ENCODE measurements at places on chromosomes 11 and 22.
A peak's percentile ranks its signal among the peaks of the same experiment; 100 is the strongest.

- no peak for DNase-seq
Observed at GRCh38 chr22:32803738-32804435, 2.4 kb downstream of the TIMP3 start.

GRCh38 chr22:25061134-25061533 is 108.6 kb downstream of the KIAA1671 start:
- no peak for DNase-seq

GRCh38 chr11:134838708-134839107 is 426.7 kb upstream of the B3GAT1 start:
- no peak for DNase-seq

DNA sequence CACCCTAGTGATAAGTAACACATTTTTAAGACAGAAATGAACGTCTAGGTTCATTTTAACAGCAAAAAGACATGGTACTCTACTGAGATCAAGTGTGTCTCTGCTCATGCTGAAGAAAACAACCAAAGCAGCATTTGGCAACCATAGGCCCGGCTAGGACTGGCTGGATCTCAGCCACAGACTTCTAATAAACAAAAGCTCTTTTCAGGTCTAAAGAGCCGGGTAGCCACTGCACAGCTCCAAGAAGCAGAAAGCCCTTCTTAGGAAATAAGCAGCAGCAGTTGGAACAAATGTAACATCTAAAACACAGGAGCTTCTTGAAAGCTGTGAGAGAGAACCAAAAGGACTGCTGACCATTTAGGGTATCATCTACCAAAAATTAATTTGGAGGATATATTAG is 37.6 kb downstream of the PITPNB start:
- DNase-seq = no peak

GRCh38 chr11:12669930-12670329 is 4.3 kb upstream of the TEAD1 start:
- no peak for DNase-seq

GRCh38 chr11:75014129-75014528 is 25.4 kb downstream of the NEU3 start:
- DNase-seq = no peak

GRCh38 chr22:25754527-25755202 is 12.7 kb downstream of the MYO18B start:
- DNase-seq = no peak

- no peak for DNase-seq
Observed at GRCh38 chr11:106961048-106961447, 57.2 kb downstream of the GUCY1A2 start.

DNA sequence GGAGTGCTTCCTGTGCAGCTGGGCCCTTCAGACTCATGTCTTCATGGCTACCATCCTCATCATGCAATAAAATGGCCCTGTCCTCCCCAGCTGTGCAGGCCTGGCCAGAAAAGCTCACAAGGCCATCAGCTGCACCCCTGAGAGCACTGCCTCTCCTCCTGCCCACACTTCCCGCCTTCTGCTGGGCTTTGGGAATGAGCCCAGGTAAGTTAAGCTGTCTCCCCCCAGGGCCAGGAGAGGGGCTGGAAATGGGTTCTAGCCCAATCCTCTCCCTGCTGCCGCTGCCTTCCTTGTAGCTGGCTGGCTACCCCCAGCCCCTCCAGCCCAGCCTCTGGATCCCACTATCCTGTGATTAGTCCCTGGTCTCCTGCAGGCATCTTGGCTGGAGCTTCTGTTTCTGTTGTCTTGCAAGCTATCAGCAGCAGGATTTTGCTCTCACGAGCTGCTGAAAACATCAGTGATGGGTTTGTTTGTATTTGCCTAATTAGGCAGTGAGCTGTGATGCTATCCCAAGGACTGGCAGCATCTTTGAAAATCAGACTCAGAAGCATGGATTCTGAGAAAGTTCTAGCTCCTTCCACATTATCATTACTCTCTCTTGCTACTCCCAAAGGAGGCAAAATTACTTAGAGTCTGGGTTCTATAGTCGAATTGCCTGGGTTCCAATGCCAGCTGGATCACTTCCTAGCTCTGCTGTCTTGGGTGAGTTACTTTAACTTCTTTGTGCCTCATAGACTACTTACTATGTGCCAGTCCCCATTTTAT is 168.1 kb downstream of the ST3GAL4 start:
- no peak for DNase-seq

- DNase-seq = no peak
Observed at GRCh38 chr11:78822931-78823423, 248.3 kb upstream of the NARS2 start.

DNA sequence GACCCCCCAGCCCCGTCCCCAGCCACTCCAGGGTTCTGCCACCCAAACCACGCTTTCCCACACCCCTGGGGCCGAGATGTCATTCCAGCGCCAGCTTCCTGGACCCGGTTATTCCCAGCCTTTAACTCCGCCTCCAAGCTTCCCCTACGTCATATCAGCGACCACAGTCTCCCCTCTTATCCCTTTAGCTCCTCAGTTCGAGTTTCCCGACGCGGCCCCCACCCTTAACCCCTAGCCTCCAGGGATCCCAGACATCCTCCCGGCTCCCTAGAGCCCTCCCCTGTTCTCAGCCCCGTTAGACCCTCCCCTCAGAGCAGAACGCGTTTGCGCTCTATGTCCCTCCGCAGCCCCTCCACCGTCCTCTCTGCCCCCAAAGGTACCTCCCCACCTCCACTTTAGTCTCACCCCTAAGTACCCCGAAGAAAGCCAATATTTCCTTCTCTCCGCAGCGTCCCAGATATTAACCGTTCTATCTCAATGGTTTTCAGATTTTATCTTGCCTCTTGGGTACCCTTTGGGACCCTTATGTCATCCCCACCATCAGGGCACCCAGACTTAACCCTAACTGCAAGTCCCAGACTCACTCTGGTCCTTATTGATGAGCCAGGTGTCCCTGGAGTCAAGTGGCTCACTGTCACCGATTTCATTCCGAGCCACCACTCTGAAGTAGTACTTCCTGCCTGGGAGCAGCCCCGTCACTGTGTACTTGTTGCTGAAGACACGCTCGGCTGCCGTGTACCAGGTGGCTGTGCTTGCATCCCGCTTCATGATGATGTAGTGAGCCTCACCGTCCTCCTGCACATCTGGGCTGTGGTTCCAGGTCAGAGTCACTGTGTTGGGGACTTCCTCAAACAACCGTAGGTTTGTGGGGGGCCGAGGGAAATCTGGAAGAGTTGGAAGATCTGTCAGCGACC is 8.0 kb downstream of the TMEM86A start:
- DNase-seq = peak; percentile 23

All from anterior cingulate cortex (tissue), 58 donors.